NCI-H460 (cell line): ENCODE measurements at places on chromosomes 2 and 18.

GRCh38 chr2:43737855-43738254, 36.0 kb upstream of the DYNC2LI1 start:
- DNase-seq: no peak

GRCh38 chr2:231410293-231411004, 14.9 kb downstream of the B3GNT7 start:
- no peak for DNase-seq

- DNase-seq: no peak
These were observed 283.4 kb downstream of the CNTNAP5 start for GRCh38 chr2:124308319-124309062.

- DNase-seq: no peak
These were observed 161.7 kb downstream of the TFCP2L1 start for GRCh38 chr2:121123268-121123667.

GRCh38 chr2:100407073-100407472, 10.4 kb downstream of the CHST10 start:
- no peak for DNase-seq

GRCh38 chr2:240966457-240966905, 31.9 kb upstream of the SNED1 start:
- no peak for DNase-seq

- no peak for DNase-seq
These were observed 234.0 kb downstream of the DYM start for GRCh38 chr18:49226243-49227000.

GRCh38 chr2:36333350-36334012, 22.1 kb upstream of the CRIM1 start:
- no peak for DNase-seq

- DNase-seq: peak; percentile 19
These were observed 633.2 kb upstream of the PKDCC start for GRCh38 chr2:41414486-41415230.

DNA sequence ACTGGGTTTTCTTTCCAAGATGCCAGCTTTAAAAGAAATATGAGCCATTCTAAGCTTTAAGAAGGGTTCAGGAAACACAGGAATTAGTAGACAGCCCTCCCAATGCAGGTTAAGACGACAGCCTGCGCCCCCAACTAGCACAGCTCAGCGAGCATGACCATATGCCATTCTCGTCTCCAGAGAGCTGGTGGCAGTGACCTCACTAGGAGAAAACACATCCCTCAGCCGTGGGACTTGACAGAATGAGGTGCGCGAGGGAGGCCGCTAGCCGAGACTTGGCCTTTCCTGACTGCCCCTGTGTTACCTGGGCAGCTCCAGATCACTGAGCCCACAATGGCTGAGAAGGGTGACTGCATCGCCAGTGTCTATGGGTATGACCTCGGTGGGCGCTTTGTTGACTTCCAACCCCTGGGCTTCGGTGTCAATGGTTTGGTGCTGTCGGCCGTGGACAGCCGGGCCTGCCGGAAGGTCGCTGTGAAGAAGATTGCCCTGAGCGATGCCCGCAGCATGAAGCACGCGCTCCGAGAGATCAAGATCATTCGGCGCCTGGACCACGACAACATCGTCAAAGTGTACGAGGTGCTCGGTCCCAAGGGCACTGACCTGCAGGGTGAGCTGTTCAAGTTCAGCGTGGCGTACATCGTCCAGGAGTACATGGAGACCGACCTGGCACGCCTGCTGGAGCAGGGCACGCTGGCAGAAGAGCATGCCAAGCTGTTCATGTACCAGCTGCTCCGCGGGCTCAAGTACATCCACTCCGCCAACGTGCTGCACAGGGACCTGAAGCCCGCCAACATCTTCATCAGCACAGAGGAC, 103.9 kb downstream of the MAPK4 start:
- no peak for DNase-seq
